ENCODE measurements at places on chromosomes 2 and 18. TPM values are rescaled to one million over a fixed set of nuclear protein-coding genes. Genes with fewer than 3 reads are reported as not detected.
A peak's percentile ranks its signal among the peaks of the same experiment; 100 is the strongest.

GRCh38 chr18:52254367-52254766 lies 85.6 kb upstream of the DCC start:
- no peak for DNase-seq

DNA sequence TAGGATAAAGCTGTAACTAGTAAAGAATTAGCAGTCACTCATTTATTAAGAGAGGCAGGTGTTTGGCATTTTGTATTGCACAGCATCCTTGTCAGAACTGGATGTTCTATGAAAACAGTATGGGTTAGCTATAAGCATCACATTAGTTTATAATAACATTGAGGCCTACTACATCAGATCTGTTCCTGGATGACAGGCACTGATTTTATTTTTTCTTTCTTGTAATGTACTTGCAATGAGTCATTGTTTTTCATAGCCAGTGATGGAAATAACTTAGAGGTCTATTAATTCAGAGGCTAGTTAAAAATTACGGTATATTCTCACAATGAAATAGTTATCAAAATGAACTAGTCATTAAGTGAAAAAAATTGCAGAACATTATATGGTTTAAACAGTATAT lies 13.0 kb upstream of the RMDN2 start:
- DNase-seq: no peak

GRCh38 chr2:65580824-65581223 lies 148.4 kb upstream of the SPRED2 start:
- no peak for DNase-seq

UGT1A3 gene
- total RNA-seq: not detected

HAAO gene
- total RNA-seq: 5.8 TPM

DNA sequence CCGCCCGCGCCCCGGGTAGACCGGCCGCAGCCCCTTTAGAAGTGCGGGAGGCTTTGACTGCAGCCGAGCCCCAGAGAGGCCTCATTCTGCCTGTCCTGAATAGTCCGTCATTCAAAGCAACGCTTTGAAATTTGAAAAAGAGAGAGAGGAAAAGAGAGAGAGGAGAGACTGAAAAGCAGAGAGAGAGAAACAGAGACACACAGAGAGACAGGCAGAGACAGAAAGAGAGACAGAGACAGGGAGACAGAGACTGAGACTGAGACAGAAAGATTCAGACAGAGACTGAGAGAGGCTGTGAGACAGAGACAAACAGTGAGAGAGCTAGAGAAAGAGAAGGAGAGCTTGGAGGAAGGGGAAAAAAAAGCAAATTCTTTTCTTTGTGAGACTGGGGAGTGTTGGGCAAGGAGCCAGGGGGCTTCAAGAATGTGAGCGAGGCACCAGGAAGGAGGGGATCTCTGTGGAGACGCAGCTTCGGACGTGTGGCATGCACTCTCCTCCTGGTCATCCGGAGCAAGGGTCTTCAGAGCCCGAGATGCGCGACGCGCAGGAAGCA lies 73.1 kb downstream of the MYCN start:
- no peak for DNase-seq

DNA sequence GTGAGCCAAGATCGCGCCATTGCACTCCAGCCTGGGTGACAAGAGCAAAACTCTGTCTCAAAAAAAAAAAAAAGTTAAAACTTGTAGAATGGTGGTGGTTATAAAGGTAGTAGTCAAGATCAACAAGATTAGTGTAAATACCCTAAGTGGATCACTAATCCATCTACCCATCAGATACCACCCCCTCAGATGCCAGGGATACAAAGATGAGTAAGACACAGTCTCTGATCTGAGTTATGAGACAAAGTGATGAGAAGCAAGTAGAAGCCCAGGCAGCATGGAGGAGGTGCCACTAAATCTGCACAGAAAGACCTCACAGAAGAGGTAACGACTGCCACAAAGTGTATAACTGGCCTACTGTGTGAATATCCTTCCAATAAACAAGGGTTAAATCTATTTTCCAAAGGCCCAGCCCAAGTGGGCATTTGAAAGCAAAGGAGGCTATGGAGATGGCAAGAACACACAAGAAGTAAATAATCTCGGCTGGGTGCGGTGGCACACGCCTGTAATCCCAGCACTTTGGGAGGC lies 20.2 kb downstream of the NFE2L2 start:
- DNase-seq: no peak

MAP3K20 gene
- total RNA-seq: 327 TPM

GRCh38 chr2:135985826-135986393 lies 484 bp upstream of the DARS1 start:
- no peak for DNase-seq

GRCh38 chr2:70199320-70199864 lies 8.6 kb upstream of the C2orf42 start:
- DNase-seq: no peak

HNMT gene
- 24.8 TPM for total RNA-seq

DNA sequence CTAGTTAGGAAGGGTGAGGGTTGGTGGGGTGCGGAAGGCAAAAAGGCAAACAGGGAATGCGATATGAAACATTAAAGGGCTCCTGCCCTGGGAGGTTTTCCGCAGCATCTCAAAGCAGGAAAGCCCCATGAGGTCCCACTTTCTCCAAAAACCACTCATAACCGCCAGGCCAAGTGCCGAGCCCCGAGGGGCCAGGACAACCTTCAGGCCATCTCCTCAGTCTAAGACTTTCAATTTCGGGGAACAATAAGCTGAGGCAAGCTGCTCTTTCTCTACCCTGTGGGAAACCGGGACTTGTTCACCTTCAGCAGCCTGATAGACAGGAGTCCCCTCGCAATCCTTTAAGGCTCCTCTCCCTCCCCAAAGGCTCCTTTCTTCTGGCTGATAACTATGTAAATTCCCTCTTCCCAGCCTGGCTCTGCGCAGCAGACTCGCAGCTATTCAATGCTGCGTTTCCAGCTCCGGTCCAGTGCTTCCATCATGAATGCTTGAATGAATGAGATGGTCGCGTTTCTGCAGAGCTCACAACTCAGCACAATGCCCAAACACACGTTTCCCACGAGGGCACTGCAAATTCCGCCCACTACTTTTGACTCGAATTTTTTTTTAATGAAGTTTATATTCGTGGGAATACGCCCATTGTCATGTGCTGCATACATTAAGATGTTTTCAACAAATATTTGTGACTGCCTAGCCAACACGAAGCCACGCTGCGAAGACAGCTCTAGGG lies 1.4 kb downstream of the LAMA1 start:
- DNase-seq: no peak

- no peak for DNase-seq
Measured at GRCh38 chr2:23028106-23028505, 356.9 kb upstream of the KLHL29 start.

LYG2 gene
- total RNA-seq: not detected

CABLES1 gene
- 4.9 TPM for total RNA-seq

DNA sequence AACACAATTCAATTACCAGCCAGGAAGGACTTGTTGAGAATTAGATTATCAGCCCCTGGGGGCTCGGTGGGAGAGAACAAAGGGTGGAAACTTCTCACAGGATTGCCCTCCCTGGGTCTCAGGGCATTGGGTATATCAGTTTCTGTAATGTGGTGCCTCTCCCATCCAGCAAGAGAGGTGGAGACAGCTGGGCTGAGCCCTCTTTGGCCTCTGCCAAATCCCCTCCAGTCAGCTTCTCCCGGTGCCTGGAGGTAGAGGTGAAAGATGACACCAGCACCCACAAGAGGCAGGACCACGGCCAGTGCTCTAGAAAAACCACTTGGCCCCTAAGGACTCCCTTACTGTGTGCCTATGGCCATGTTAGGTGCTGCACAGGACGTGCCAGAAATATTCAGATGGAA lies 179.7 kb downstream of the HAUS1 start:
- no peak for DNase-seq

DNA sequence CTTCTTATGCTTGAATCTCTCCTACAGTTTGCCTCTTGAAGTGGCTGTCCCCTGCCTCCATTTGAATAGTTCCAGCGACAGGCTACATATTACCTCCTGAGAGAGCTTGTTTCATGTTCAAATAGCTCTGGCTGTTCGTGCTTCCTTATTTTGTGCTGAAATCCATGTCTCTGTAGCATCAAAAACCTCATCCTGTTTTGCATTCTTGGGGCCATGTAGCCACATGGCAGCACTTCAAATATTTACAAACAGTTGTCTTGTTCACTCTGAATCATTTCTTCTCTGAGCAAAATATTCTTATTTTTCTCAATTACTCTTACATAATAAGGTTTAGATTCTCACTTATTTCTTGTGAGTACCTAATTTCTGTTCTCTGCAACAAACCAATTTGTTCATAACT lies 1243.1 kb upstream of the NXPH2 start:
- no peak for DNase-seq

BBS5 gene
- 8.3 TPM for total RNA-seq

- DNase-seq: no peak
Measured at GRCh38 chr18:24926649-24927048, 425.3 kb downstream of the ZNF521 start.

GRCh38 chr2:96353032-96353561 lies 17.5 kb downstream of the NCAPH start:
- DNase-seq: peak; percentile 76

GRCh38 chr18:33839452-33840211 lies 261.6 kb downstream of the ASXL3 start:
- no peak for DNase-seq

DNA sequence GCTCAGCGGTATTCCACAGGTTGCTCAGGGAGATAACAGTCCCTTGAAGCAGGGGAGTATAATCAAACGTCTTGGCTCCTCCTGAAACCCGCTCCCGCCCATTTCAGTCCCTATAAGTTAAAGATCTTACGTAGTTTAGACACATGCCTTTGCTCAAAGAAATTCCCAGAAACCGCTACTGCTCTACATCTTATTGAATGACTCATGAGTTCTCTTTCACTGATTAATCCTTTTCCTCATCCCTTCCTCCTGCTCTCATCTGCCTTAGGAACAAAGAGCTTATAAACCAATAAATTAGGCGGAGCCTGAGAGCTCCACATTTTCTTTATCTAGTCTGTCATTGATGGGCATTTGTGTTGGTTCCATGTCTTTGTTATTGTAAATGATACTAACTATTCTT lies 4.2 kb upstream of the SERPINB4 start:
- no peak for DNase-seq

GRCh38 chr2:112646102-112646719 lies 472 bp downstream of the SLC20A1 start:
- no peak for DNase-seq

GRCh38 chr2:168705534-168706470 lies 96.6 kb upstream of the NOSTRIN start:
- DNase-seq: no peak
